T1000 (cell line): ENCODE measurements at places on chromosomes 7 and 10.

- DNase-seq = no peak
These were observed 477.9 kb downstream of the RPS24 start for GRCh38 chr10:78511324-78512204.

- DNase-seq = no peak
These were observed 23.8 kb upstream of the ZNF735 start for GRCh38 chr7:64183126-64183742.

DNA sequence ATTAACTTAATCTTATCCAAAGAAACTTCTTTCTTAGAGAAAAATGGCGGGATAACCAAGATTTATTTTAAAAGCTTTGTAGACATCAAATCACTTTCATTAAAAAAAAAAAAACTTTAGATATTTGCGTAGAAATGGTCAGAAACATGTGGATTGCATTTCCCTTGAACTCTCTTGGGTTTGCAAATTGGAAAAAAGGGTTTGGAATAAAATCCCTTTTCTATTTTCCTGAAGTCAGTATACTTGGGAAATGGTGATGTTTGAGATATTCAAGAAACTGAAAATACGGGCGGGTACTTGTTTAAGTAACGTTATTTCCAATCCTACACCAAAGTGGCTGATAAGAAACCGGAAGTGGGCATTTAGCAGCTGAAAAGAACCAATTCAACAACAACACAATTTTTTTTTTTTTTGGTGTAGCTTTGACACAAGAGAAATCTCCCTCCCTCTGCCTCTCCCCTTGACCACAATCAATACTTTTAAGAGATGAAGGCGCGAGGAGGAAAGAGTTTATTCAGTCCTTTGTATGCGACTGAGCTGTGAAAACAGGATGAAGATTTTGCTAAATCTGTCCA is 13.7 kb upstream of the GFRA1 start:
- no peak for DNase-seq

DNA sequence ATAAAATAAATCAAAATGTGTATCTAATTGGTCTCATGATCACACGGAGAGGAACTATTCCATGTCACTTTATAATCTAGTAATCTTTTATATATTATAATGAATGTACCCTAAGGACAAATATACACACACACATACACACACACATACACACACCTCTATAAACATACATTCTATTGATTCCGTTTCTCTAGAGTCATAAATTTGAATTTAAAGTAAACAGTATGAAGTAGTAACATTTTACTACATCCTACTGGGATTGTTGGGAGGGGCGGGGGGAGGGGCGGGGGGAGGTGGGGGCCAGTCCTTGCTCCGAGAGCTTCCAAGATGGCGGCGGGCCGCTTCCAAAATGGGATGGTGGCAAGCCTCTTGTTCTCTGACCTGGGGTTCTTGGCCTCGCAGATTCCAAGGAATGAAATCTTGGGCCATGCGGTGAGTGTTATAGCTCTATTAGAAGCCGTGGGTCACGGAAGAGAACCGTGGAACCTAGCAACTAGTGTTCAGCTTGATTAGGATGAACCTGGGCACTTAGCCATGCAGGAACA is 143.2 kb downstream of the REEP3 start:
- no peak for DNase-seq

DNA sequence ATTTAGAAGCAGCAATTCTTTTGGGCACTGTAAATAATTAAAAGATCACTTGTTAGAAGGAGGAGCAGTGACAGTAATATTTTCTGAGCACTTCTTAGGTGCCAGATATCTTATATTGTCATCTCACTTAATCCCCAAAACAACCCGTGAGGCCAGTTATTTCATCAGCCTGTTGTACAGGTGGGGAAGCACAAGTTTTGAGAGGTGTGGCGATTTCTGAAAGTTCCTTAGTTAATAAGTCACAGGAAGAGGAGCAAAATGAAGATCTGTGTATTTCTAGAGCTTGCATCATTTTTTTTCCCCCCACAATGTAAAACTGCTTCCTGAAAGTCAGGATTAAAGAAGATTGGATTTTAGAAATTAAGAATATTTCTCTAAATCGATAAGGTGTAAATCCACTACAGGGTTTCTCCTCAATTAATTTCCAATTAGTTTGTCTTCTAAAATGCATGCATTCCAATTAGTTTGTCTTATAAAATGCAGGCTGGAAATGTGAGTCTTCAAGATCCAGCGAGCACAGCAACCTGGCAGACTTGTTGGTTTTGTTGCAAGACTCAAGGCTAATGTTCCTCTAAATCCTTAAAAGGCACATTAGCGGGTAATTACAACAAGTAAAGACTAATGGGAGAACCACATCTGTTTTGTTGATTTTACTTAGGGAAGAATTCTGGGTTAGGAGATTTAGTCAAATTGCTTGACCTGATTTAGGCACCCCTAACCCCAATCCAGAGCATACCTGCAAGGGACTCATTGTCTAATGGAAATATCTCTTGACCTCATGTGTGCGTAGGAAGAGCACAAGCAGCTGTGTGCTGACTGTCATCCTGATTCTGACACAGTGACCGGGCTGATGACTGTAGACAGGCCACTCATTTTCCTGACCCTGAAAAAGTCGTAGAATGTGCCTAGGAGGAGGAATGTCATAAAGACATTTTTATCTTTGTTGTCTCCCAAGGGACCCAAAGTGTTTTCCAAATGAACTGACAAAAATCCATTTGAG is 272.0 kb downstream of the BAMBI start:
- no peak for DNase-seq

DNA sequence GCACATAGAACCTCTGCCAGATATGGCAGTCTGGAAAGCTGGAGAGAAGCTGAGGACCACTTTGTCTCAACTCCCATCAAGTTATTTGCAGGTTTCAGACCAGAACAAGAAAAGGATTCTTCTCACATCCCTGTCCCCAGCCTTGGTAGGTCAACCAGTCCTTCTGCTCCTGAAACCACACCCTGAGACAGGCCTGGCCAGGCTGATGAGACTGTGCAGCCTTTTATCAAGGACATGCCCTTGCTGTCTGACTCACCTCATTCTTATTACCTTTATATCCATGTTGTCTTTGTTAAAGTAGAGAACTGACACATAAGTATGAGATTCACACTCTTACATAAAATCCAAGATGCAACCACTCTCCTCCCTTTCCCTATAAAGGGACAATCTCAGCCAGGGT is 354.9 kb downstream of the PLXNA4 start:
- no peak for DNase-seq

- DNase-seq = no peak
These were observed 240.8 kb downstream of the FGFR2 start for GRCh38 chr10:121357401-121357800.

- DNase-seq = no peak
These were observed 52.8 kb upstream of the ANAPC16 start for GRCh38 chr10:72162978-72163377.
